ENCODE measurements at places on chromosomes 6 and 20.
A peak's percentile ranks its signal among the peaks of the same experiment; 100 is the strongest.

- DNase-seq = no peak
Observed at GRCh38 chr6:42959917-42960242, 674 bp upstream of the GNMT start.

DNA sequence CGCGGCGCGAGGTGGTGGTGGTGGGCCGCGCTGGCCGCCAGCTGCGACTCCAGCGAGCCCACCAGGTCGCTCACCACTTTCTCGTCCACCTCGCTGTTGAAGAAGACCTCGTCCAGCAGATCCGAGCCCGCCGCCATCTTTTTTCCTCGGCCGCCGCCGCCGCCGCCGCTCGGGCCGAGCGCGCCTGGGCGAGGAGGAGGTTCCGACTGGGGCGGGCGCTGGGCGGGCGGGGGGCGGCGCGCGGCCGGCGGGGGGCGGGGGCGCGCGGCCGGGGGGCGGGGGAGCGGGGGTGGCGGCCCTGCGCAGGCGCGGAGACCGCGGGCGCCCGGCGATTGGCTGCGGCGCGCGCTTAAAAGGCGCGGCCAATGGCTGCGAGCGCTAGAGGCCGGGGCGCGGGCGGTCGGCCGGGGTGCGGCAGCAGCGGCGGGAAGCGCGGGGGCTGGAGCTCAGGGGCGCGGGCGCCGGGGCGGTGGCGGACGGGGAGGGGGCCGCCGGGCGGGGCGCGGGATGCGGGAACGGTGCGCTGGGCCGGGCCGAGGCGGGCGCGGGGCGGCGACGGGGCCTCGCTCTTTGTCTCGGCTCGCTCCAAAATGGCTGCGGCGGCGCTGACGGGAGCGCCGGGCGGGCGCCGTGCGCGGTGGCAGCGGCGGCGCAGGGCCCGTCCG lies at the start of gene TAF4:
TAF4 (minus strand) TSS at position 208 of the 665 bp plus-strand sequence; CDS start at position 137, 71 bp downstream.
- peak; percentile 91 for DNase-seq

DNA sequence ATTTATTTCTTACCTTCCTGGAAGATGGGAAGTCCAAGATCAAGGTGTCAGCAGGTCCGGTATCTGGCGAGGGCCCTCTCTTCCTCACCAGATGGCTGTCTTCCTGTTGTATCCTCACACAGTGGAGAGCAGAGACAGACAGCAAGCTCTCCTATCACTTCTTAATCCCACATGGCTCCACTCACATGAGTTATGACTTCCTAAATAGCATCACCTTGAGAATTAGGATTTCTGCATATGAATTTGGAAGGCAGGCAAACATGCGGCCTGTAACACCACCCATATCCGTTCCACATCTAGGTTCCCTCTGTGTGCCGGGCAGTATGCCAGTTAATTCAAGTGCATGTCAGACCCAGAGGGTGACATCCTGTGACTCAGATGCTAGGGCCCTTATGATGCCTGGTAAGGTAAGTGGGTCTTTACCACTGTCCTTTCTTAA lies 2.1 kb downstream of the RAET1E start:
- DNase-seq = no peak

DNA sequence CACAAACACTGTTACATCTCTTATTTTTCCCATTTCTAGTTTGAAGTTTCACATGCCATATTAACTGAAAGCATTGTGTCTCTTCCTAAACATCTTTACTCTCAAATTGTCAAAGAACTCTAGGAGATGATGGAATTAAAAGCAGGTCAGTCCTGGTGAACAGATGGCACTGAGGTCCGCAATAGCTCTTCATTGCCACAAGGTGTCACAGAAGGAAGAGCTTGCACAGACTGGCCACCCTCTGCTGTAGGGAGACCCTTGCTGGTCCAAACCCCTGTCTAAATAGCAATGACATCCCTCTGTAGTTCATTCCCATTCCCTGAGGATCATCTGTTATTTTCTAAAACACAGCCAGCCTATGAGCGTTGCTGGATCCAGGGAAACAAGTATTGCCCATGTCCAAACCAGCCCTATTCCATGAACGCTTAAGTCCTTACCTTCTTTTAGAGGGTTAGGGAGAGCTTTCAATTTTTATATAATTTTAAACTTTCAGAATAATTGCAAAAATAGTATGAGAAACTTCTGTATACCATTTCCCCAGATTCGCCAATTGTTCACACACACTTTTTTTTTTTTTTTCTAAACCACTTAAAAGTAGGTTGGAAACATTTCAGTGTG lies 10.1 kb upstream of the HDAC2 start:
- DNase-seq = no peak

GRCh38 chr20:44001667-44002596 lies 87.3 kb downstream of the TOX2 start:
- no peak for DNase-seq

DNA sequence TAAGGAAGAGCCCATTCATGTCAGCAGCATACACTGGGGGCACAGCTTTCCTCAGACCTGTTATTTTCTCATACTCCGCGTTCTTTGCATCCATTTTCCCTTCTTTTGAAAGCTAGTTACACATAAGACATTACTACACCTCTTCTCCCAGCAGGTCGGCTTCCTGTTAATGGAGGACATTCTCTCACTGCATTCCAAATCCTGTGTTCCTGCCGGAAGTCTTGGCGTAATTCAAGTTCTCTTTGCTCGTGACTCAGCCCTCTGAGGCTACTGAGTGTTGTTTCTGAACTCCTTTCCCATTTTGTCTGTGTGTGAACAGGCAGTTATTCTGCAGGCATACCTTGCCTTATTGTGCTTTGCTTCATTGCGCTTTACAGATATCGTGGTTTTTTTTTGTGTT lies 97.5 kb upstream of the ZBTB24 start:
- DNase-seq = no peak

- no peak for DNase-seq
Observed at GRCh38 chr20:57200882-57201695, 65.4 kb downstream of the BMP7 start.

DNA sequence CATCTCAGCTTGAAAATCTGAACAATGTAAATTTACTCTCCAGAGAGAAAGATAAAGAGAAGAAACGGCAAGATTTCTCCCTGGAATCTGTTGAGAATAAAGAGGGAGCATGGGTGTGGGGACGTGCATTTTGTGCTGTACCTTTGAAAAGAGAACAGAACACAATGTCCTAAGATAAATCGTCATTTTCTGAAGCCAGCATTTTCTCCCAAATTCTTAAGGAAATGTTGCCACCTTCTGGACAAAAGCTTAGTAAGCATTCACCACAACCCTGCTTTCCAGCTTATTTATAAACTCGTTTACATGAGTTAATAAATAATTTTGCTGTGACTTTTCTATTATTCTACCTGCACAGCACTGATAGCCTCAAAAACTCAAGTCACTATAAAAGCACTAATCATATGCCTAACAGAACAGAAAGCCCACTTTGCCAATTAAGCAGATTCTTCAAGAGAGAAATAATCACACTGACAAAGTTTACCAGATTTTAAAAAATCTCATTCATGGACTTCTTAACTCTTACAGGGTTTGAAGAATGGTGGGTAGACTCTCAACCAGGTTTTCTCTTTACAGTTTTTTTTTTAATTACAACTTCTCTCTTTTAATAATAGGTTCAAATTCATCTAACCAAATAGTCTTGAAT lies 155.8 kb downstream of the MBOAT1 start:
- DNase-seq = peak; percentile 28

DNA sequence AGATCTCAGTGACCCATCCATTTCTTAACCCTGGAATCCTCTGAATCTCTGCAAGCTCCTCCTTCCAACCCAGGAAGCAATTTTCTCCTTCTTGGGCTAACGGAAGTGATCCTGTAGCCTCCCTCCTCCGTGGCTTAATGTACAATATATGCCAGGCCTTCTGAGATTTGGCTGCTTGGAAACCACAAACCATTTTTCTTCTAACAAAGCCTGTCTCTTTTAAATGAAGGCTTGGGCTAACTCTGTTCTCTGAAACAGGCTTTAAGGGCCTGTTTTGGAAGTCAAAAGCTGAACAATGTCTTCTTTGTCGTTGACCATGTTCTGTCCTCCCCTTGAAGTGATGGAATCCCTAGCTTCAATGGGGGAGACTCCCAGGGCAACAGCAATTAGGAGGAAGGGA lies 14.9 kb downstream of the FYN start:
- no peak for DNase-seq

GRCh38 chr20:15239542-15240206 lies 902.3 kb upstream of the FLRT3 start:
- no peak for DNase-seq

DNA sequence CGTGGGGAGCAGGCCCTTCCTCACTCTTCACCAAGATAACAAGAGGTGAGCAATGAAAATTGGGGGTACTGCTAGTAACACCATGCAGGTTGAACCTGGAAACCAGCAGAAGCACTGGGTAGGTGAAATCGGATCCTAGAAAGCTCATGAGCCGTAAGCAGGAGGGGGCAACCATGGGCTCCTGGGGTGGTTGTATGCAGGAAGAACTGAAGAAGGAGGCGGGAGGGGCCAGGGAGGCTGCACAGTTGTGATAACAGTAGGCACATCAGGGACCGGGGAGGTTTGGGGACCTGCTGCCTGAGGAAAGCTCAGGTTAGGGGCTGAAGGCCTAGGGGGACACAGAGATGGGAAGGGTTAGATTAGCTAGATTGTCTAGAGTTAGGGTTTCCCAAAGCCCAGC lies 5.6 kb upstream of the LY6G5C start:
- no peak for DNase-seq

DNA sequence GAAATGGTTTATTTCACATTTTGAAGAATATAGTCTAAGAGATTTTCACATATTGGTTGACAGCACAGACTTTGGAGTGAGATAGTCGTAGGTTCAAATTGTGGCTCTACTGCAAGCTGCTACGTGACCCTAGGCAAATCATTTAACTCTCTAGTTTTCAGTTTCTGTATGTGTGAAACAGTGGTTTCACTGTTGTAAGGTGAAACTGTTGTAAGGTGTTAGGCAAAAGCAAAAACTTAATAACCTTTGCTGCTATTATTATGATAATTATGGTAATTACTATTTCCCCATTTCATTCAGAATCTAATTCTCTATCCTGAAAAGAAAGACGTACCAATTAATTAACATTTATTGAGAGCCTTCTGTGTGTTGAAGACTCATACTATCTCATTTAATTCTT lies 144.2 kb downstream of the REV3L start:
- DNase-seq = no peak

GRCh38 chr6:159646733-159647132 lies 46.3 kb downstream of the SOD2 start:
- no peak for DNase-seq

DNA sequence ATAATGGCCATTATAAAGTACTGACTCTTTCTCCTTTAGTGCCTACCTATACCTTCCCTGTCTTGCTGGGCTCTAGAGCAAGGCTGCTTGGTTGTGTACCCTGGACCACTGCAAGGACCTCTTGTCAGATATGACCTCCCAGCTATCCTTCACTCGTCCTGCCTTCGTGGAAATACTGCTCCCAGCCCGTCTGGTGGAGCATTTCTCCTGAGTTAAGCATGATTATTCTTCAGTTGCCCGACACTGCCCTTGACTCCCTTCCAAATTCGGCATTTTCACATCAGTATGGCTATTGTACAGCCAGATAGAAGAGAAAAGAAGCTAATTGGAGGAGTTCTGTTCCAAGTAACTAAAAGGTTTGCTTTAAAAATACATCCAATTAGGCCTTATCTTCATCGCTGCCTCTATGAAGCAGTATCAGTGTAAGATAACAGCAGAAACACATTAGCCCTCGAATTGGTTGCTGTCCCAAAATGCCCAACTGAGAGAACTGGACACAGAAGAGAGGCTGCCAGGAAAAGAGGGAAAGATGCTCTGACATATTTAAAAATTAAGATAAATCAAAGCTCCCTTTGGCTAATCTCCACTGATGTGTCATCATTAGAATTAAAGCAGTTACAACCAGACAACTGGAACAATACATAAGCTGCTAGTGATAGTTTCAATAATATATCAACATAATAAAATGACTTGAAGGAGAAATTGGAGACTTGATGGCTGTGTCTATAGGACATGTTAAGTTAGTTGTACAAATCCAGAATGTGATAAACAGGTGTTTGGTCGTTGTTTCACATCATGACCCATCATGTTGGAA lies 54.4 kb downstream of the OPRM1 start:
- no peak for DNase-seq

- DNase-seq = no peak
Observed at GRCh38 chr6:747921-748320, 55.0 kb upstream of the EXOC2 start.

DNA sequence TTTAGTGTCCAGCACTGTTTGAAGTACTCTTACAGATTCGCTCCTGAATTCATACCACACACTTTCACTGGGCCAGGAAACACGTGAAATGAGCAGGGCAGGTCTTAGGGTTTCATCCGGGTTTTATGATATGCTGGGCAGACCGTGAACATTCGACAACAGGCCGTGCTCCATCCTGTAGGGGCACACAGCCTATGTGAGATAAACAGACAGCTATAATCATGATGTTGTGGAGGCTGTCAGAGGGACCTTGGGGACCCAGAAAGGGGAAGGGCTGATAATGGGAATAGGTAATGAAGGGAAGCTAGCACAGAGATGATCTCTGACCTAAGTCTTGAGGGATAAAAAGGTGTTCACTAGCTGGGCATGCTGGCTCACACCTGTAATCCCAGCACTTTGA lies 110.4 kb downstream of the RIN2 start:
- DNase-seq = no peak

GRCh38 chr6:152673236-152673635 lies 24.5 kb upstream of the MYCT1 start:
- DNase-seq = no peak

GRCh38 chr20:9597547-9597946 lies 83.2 kb downstream of the LAMP5 start:
- no peak for DNase-seq

DNA sequence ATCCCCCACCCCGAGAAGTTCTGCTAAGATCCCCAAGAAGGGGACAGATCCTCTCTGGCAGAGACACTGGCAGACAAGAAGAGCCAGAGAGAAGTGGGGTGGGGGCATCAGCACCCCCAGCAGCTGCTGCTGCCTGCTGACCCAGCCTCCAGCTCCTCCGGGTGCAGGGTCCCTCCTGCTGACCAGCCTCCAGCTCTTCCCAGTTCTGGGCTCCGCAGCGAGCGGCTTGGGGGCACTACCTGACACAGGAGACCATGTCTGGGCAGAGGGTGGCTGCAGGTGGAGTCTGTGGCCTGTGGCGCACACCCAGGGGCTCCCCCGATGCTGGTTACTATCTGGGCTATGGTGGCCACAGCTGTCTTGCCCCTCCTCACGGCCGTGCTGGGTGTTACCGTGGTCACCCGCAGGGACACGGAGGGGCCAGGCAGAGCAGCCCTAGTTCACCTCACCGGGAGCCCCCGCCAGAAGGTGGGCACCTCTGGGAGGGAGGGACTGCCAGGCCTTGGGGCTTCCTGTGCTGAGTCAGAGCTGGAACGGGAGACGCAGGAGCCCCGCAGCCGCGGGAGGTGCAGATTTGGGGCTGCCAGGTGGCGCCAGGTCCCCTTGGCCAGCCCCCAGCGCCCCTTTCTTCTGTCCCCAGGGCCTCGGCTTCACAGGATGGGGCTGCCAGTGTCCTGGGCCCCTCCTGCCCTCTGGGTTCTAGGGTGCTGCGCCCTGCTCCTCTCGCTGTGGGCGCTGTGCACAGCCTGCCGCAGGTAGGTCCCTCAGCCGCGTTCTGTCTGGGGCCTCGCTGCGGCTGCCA lies 630 bp downstream of the LIME1 start:
- DNase-seq = no peak

GRCh38 chr20:11162026-11162775 lies 488.4 kb upstream of the JAG1 start:
- no peak for DNase-seq

All from D721Med (cell line).